Amniotic epithelial cell (primary cell): ENCODE measurements at places on chromosomes 11 and 22.
A peak's percentile ranks its signal among the peaks of the same experiment; 100 is the strongest.

DNA sequence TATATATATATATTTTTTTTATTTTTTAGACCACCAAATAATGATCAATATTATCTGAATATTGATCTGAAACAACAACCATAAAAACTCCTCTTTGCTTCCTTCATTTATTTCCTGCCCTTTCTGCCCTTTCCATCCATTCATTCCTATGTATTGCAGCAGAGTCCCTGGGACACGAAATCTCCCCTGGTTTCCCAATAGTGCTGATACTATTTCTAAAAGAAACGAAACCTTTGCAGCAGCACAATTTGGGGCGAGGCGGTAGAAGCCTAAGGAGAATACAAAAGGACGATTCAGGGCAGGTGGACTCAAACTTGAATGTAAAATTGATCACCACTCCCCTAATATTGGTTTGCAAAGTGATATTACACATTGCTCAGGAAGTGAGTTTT lies 16.9 kb upstream of the AMOTL1 start:
- DNase-seq = peak; percentile 29

GRCh38 chr11:100991541-100991940 lies 138.1 kb downstream of the PGR start:
- peak; percentile 97 for DNase-seq

DNA sequence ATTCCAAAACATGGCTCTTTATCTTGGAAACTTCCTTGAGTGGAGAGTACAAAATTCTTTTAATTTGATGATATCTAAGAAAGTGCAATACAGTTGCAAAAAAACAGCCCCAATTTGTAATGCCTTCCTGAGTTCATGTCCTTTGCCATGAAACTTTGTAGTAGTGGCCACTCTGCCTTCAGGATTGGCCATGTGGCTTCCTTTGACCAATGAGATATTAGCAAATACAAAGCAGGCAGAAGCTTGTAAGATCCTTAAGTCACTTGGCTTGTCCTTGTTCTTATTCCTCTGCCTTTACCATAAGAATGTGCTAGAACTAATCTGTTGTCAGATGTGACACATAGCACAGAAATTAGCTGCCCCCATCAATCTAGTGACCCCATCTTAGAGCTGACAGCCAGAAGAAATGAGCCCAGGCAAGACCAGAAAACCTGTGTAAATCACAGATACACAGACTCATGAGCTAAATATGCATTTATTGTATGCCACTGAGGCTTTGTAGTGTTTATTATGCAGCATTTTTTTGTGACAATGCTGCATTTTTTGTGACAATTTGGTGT lies 29.8 kb upstream of the BLID start:
- no peak for DNase-seq

DNA sequence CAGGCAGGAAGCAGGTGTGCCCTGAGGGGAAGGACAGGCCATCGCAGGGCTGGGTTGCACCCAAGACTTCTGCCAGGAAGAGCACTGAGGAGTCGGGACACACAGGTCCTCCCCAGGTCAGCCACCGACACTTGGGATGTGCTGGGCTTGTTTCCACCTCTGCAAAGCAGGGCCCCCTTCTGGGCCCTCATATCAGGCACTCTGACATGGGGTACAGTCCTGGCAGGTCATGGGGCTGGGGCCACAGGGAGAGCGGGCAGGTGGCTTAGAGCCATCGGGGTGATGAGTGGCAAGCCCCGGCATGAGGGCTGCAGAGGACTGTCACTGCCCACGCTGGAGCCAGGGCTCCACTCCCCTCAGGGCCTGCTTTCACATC lies 7.9 kb upstream of the ADORA2A start:
- DNase-seq = no peak
